ENCODE measurements at places on chromosomes 4 and X.

GRCh38 chr4:140523857-140524742, at the start of gene ELMOD2:
Gene ELMOD2, plus strand, starts transcription at chr4:140524168. Its CDS starts 1,261 bp downstream, at chr4:140525429.
- peak; percentile 96 for DNase-seq

- no peak for DNase-seq
Measured at GRCh38 chr4:104625706-104626105, 131.0 kb upstream of the CXXC4 start.

DNA sequence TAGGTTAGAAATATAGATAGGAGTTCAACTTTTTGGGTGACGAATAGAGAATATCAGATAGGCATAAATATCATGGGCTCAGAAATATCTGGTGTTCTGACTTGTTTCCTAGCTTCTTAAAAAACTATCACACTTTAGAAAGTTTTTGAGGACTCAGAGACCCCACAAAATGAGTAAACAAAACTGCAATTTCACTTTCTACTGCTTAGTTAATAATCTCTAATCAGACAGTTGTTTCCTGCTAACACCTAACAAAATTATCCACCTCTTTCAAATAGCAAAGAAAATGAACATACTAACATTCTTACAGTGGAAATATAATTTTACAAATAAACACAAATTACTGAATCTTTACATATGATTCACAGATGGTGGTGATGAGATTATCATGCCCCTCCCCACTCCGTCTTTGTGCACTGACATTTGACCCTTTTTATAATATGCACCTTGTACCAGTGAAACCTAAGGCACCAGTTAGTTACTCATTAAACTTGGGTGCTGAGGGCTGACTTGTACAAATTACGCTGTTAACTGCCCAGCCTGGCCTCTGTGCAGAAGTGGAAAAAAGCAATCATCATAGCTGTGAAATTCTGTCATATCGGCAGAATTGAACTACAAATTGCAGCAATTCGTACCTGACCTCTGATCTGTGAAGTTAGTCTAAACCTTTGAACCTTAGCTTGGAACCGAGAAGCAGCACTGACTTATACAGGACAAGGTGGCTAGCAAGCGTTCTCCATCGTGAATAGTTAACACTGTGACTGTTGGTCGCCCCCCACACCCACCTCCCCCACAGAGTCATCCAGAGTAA, 138.7 kb downstream of the CHRNA9 start:
- DNase-seq = no peak

- no peak for DNase-seq
Measured at GRCh38 chrX:33183361-33183760, 28.0 kb downstream of the DMD start.

- DNase-seq = no peak
Measured at GRCh38 chr4:80309294-80310004, 26.1 kb upstream of the CFAP299 start.

DNA sequence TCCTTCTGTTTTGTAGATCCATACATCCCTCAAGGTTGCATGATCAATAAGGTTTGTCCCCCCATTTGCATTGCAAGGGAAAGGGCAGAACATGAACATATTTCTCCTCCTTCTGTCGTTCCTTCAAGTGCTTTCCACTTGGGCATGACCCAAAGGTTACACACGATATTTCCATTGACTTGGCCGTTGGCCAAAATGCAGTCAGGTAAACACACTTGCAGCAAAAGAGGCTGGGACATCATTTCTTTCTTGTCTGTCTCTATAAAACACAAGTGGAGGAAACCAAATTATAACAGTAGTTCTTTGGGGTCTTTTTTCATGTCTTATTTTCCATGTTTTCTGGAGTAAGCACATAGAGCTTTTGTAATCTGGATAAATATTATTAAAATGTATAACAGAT, 156.1 kb downstream of the FRAS1 start:
- no peak for DNase-seq

DNA sequence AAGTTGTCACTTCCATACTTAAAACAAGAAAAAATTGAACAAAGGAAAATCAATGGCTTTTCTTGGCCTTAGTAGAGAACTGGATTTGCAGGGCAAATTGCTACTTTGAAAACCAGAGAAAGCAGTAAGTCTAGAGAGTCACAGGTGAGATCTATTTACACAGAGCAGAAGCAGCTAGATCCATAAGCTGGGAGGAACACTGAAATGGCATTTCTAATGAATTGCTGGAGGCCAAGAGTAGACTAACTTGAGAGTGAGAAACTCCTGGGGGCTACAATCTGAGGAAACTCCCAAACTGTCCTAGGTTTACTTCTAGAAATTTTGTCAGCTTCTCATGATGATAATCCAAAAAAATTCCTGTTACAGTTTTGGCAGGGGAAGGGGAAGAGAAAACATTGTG, 133.3 kb downstream of the SPCS3 start:
- DNase-seq = no peak

DNA sequence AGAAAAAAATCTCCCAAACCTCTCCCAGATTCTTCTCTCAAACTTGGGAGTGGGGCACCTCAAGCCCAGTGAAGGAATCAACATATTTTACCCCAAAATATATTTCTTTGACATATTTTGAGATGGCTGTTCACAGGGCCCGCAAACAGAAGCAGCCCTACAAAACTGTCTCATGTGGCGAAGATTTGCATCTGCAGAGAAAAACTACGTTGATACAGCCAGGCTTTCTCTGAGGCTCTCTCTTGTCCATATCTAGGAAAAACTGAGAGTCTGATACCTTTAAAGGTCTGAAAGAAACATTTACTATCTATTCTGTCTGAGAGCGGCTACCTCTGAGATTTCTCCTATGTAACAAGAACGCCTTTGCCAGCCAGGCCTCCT, 23.3 kb upstream of the TMSB4X start:
- no peak for DNase-seq

GRCh38 chrX:54180403-54180802, 2.7 kb downstream of the FAM120C start:
- DNase-seq = no peak

DNA sequence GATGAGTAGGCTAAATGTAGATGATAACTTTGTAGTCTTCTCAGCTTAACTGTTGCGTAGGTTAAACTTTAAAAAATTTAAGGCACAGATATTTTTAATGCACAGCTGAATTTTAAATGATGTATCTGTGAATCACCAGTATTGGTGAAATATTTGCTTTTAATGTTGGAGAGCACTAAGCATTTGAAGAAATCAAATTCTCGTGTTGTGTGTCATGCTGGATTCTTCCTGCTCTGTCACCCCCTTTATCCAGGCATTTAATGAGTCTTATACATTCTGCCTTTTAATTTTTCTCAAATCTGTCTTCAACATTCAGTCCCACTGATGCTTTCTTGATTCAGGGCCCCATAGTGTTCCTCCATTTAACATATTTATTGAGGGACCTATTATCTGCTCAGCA, 76.7 kb downstream of the SLC4A4 start:
- no peak for DNase-seq

- no peak for DNase-seq
Measured at GRCh38 chr4:124065936-124066335, 646.6 kb downstream of the ANKRD50 start.

DNA sequence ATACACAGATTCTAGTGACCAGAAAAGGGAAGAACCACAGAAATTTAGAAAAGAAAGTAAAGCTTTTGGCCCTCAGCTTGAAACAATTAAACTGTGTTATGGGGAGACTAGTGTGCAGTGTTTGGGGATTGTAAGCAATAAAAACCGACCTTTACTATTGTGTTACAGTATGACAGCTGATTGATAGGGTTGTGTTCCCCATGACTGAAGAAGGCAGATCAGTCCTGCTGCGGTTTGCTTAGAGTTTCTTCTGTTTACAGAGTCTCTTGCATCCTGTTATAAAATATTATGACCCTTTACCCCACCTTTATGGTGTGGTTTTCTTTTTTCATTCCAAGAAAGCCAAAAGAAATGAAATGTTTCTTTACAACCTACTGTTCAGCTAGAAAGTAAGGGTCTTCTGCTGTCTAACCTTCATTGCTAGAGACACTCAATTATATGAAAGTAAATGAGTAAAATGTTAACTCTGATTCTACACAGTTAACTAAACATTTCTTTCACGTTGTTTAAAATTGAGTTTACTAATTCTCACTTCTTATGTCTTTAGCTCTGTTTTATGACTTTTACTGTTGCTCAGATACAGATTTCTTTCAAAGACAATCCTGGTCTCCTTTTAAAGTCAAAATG, 18.1 kb downstream of the CHIC1 start:
- no peak for DNase-seq

GRCh38 chrX:139720136-139720535, 12.2 kb upstream of the MCF2 start:
- no peak for DNase-seq

GRCh38 chr4:16438986-16439385, 212.7 kb upstream of the TAPT1 start:
- no peak for DNase-seq

DNA sequence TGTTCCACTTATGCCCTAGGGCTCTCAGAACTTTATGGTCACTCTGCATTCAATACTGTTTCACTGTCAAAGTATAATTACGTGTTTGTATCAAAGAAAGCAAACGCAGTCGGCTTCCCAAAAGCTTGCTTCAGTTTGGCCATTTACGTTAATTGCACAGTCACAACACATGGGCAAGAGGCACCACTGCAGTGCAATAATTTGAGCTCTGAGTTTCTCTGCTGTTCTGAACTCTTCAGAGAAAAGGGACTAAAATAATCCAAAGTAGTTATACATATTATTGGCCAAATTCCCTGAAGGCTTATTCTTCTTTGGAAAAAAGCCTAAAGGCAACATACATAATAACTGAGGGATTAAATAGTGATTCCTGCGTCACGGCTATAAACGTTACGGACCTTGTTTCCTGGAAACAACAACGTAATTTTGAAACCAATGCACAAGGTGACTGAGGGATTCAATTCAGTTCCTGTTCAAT, 51.3 kb downstream of the RNF150 start:
- no peak for DNase-seq

GRCh38 chr4:31194823-31195222, 474.7 kb downstream of the PCDH7 start:
- DNase-seq = no peak

DNA sequence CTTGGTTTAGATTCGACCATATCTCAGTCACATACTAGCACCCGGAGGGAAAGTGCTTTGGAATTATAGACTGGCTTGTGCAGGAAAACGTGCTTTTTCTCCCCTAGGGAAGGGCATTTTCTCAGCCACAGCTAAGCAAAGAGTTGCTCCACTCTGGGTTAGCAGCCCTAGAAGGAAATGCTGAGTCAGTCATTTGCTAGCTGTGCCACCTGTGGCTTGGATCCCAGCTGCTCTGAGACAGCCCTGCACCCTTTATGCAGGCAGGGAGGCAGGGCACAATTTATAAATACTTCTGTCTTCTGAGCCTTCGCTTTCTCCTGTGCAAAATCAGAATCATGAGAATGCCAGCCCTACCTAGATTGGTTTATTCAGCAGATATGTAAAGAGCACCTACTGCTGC, 1.3 kb upstream of the USP51 start:
- no peak for DNase-seq

GRCh38 chr4:10096201-10096977, 20.2 kb downstream of the WDR1 start:
- peak; percentile 63 for DNase-seq

DNA sequence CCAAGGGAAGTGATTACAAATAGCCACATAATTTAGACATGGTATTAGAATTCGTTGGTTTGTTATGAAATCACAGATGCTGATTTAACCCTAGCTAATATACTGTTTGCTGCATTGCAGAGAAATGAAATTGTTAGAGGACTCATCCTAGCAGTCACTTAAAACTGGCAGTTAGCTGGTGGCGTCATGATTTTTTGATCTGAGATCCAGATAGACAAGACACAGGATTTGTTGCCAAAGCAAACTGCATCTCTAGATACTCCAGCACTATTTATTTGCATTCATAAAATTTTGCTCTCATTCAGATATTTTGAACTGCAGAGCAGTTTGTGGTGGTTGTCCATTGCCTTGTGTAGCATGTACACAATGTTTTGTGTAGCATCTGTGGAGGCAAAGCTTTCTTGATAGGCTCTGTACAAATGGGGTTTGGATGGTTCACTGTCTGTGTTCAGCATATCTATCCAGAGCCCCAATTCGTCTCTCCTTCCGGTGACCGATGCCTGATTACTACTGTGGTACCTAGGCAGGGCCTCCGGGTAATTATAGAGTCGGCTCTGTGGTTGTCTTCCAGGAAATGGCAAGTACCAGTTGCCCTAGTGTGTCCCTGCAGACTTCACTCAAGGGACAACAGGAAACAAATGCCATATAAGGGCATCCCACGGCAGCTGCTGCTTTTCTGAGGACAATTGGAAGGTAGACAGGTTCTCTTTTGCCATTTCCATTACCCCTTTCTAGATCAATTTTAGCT, 30.1 kb upstream of the SPARCL1 start:
- DNase-seq = peak; percentile 5

Measured in activated T-helper 1 cell treated with Interleukin-2 at 50 U/mL for 16 hours (primary cell).